ENCODE measurements at places on chromosomes 16 and 17.

DNA sequence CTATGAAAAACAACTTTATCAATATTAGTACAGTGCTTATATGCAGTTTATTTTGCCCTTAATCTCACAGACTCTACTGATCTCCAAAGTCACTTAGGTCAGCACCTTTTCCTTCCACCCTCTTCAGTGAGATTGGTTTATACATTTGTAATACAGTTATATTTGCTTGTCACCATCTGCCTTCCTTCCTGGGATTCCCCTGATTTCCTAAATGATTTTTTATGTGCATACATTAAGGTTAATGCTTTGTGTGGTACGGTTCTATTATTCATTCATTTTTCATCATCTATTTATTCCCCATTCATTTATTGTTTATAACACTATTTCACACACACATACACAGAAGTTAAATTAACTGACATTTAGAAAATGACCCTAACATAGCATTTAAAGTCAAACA is 419.8 kb upstream of the CDH11 start:
- DNase-seq = no peak
- no peaks in the 10 kb centered on the region for H3K27me3 ChIP-seq
- H3K36me3 ChIP-seq = no peaks in the 10 kb centered on the region

- H3K4me1 ChIP-seq = peaks cover 8% of the 10 kb centered on the region
- H3K4me3 ChIP-seq = no peak overlapping the region
- H3K36me3 ChIP-seq = no peaks in the 10 kb centered on the region
- no peak overlapping the region for H3K27ac ChIP-seq
Measured at GRCh38 chr17:57365420-57365819, 109.1 kb downstream of the MSI2 start.

GRCh38 chr16:87581857-87582215 is 20.5 kb upstream of the JPH3 start:
- no peak for DNase-seq
- no peaks in the 10 kb centered on the region for H3K4me1 ChIP-seq
- no peaks in the 10 kb centered on the region for H3K27me3 ChIP-seq
- no peak overlapping the region for H3K27ac ChIP-seq
- H3K4me3 ChIP-seq = no peak overlapping the region

DNA sequence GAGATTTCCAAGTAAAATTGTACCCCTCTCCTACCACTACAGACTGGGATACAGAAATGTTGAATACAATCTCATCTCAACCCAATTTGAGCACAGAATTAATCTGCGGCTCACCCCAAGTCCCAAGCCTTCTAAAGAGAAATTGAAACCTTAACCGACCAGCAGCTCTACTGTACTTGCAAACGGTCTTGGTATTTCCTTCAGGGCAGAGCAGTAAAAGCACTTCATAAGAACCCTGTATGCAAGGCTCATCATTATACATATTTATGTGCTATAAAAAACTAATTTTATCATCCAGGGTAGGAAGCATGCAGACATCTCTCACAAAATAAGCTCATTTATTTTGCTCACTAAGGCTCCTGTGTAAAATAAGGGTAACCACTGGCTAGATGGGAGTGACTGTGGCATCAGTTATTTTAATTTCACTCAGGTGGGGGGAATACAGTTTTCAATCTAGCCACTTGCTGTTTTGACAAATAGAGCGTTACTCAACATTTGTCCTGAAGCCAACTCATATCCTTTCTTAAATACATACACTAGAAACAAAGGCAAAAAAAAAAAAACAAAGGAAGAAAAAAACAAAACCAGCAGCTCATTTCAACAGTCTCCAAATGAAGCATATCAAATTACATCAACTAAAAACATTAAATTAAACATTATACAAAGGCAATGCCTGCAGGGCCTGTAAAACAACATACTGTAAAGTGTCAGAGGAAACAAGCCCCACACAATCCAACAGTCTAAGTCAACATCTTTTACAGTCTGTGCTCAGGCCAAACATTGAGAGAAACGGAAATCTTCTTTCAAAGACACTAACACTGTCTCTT is 65.0 kb downstream of the PARN start:
- no peak for DNase-seq
- H3K36me3 ChIP-seq = no peaks in the 10 kb centered on the region
- H3K27me3 ChIP-seq = no peaks in the 10 kb centered on the region
- H3K4me3 ChIP-seq = no peak overlapping the region
- H3K27ac ChIP-seq = no peak overlapping the region

GRCh38 chr16:57283214-57283958 is 1.1 kb downstream of the PLLP start:
- peaks cover 15% of the 10 kb centered on the region for H3K27me3 ChIP-seq
- peak overlapping the region; percentile 90 for H3K4me3 ChIP-seq
- H3K36me3 ChIP-seq = no peaks in the 10 kb centered on the region
- H3K27ac ChIP-seq = no peak overlapping the region
- DNase-seq = no peak
- no peaks in the 10 kb centered on the region for H3K4me1 ChIP-seq

DNA sequence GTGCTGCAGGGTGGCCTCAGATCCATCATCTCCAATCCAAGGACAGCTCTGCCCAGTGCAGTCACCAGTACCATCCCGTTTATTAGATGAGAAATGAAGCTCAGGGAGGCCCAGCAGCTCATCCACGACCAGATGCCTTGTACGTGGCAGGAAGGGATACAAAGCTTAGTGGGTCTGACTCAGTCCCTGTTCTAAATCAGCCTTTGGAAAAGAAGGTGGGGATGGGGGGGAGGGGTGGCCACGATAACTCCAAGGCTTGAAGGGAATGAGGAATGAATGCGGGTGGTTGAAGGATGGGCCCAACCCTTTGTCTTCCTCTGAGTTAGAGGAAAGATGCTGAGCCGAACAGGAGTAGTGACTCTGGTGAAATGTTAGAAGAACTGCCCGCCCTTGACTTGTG is 25.8 kb downstream of the LLGL2 start:
- no peak overlapping the region for H3K27ac ChIP-seq
- no peak for DNase-seq
- H3K4me3 ChIP-seq = no peak overlapping the region
- peaks cover 4% of the 10 kb centered on the region for H3K4me1 ChIP-seq
- H3K27me3 ChIP-seq = no peaks in the 10 kb centered on the region
- H3K36me3 ChIP-seq = peaks cover 12% of the 10 kb centered on the region

DNA sequence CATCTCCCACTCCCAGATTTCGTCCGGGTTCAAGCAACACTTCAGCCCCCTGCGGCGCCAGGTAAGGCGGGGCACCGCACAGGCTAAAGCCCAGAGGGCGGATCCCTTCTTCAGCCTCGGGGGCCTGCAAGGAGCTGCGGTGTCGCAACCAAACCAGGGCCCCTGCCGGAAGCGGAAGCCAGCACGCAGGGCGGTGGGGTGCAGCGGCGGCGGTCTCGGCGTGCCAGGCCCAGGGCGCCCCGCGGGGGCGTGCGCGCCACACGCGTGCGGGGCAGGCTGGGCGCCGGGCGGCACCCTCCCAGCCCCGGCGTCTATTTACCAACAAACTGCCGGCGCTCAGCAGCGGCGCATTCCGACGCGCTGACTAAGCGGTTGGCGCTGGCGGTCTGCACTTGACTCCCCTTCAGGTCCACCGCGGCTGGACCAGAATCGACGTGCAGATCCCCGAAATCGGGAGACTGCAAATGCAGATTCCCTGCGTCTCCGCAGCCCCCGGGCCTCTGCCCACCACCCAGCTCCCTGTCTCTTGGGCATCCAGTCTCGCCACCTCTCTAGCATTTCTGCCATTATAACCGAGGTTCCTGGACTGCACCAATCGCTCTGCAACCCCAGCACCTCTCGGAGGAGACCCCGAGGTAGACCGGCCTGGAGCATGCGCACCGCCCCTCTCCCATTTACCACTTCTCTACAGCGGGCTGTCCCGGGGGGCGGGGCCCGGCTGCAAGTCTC is 421 bp upstream of the DLX4 start:
- no peak overlapping the region for H3K27ac ChIP-seq
- H3K4me3 ChIP-seq = peak overlapping the region; percentile 96
- H3K27me3 ChIP-seq = peaks cover 92% of the 10 kb centered on the region

- DNase-seq = no peak
- H3K4me3 ChIP-seq = no peak overlapping the region
- H3K27me3 ChIP-seq = no peaks in the 10 kb centered on the region
- no peak overlapping the region for H3K27ac ChIP-seq
- H3K4me1 ChIP-seq = no peaks in the 10 kb centered on the region
Measured at GRCh38 chr17:66172691-66173223, 19.2 kb downstream of the CEP112 start.

DNA sequence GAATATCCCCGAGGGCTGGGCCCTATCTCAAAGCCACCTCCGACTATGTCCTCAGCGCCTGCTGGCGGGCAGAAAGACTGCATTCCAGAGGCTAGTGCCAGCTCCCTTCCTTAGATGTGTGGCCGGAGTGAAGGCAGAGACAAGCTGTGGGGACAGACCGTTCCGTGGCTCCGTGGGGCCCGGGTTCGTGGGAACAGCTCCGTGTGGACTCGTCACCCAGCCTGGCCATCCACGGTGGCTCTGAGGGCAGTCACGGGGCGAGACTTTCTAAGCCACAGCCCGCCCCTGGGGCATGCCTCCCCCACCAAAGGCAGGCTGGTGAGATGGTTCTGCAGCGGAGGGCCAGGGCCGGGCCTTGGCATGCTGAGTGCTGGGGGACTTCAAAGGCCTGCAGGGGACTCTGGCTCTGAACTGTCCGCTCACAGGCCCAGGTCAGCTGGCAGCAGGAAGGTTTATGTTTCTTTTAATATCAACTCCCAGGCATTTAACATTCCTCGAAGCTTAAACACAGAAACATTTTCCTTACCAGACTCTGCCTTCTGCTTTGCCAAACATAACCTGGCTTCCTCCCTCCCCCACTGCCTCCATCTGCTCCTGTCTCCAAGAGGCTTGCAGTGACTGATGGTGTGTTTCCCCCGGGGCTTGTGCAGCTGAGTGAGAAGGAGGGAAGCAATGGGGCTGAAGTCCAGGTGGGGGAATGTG is 50.4 kb downstream of the TIMM22 start:
- no peaks in the 10 kb centered on the region for H3K27me3 ChIP-seq
- H3K4me1 ChIP-seq = no peaks in the 10 kb centered on the region
- H3K27ac ChIP-seq = no peak overlapping the region

DNA sequence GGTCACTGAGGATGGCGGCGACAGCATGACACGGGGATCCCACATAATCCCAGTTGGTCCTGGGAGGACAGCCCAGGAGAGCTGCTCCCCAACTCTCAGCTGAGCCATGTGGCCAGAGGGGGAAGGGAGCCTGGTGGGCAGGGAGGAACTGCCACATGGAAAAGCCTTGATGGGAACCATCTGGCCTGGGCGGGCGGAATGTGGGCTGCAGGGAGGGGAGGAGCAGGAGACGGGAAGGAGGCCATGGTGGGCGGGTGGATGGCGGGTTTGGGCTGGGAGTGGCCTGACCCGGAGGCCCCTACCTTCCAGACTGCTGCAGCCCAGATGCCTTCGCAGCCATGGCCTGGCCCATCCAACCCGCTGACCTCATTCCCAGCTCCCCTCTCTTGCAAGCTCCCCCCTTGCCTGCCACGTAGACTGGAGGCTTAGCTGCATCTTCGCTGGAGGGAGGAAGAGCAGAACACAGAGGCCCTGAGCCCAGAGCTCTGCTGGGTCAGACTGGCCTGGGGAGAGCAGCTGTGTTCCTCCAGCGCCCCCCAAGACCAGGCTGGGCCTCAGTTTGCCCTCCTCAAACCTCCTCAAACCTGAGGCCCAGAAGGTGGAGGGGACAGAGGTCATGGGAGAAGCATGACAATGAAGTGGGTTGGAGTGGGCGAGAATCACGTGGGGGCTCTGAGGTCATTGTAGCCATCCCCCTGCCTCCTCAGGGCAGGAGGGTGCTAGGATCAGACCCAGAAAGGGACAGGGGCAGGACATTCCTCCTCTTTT is 8.2 kb upstream of the COL1A1 start:
- H3K4me3 ChIP-seq = 0 out of 3 replicates have a peak overlapping the region, but pooled peaks have one; percentile 41
- no peaks in the 10 kb centered on the region for H3K36me3 ChIP-seq
- H3K4me1 ChIP-seq = peaks cover 21% of the 10 kb centered on the region
- no peaks in the 10 kb centered on the region for H3K27me3 ChIP-seq
- H3K27ac ChIP-seq = no peak overlapping the region
- DNase-seq = peak; percentile 95

- H3K36me3 ChIP-seq = peaks cover 34% of the 10 kb centered on the region
- H3K4me3 ChIP-seq = no peak overlapping the region
- H3K4me1 ChIP-seq = no peaks in the 10 kb centered on the region
- no peak for DNase-seq
- H3K27ac ChIP-seq = no peak overlapping the region
- H3K27me3 ChIP-seq = no peaks in the 10 kb centered on the region
Measured at GRCh38 chr17:17264430-17264829, 16.6 kb downstream of the COPS3 start.

GRCh38 chr17:17636272-17636885 is 44.9 kb upstream of the PEMT start:
- H3K4me3 ChIP-seq = no peak overlapping the region
- no peak for DNase-seq
- peaks cover 3% of the 10 kb centered on the region for H3K36me3 ChIP-seq
- H3K27ac ChIP-seq = no peak overlapping the region
- no peaks in the 10 kb centered on the region for H3K4me1 ChIP-seq

- peaks cover 2% of the 10 kb centered on the region for H3K4me1 ChIP-seq
- peaks cover under 1% of the 10 kb centered on the region for H3K36me3 ChIP-seq
- H3K27ac ChIP-seq = no peak overlapping the region
- H3K4me3 ChIP-seq = no peak overlapping the region
- no peak for DNase-seq
Measured at GRCh38 chr17:17566896-17567513, 24.5 kb downstream of the PEMT start.

- H3K4me1 ChIP-seq = no peaks in the 10 kb centered on the region
- DNase-seq = no peak
- no peak overlapping the region for H3K27ac ChIP-seq
- H3K27me3 ChIP-seq = no peaks in the 10 kb centered on the region
Measured at GRCh38 chr16:65099607-65100006, 22.3 kb downstream of the CDH11 start.

DNA sequence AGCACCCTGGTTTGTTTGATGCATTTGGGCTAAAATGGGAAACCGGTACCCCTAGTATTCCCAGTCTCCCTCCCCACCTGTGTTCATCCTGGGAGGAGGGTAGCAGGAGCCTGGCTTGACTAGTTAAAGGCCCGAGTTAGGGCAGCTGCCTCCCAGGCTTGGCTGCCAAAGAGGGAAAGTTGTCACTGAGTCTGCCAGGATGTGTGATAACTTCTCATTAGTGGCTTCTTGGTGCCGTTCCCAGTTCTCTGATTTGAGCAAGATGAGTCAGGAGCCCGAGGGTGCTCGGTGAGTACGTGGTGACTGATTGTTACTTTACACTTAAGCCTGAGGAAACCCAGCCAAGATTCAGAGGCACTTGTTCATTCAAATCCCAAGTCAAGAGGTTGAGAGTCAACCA is 2.5 kb downstream of the KRT32 start:
- no peak overlapping the region for H3K27ac ChIP-seq
- no peaks in the 10 kb centered on the region for H3K4me1 ChIP-seq
- H3K27me3 ChIP-seq = no peaks in the 10 kb centered on the region
- no peaks in the 10 kb centered on the region for H3K36me3 ChIP-seq
- no peak for DNase-seq
